ENCODE measurements at places on chromosomes 2 and 18.

DNA sequence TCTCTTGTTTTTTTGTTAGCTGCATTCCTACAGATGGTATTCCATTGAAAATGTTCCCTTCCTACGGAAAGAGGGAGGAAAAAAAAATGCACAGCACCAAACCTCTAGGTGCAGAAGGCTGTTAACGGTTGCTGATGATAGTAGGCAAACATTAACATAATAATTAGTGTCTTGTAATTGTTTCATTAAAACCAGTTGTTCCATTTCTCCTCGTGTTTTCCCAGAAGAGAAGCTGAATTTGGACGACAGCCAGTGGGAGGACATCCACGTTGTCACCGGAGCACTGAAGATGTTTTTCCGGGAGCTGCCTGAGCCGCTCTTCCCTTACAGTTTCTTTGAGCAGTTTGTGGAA, 494.7 kb downstream of the ARHGAP15 start:
- no peak for DNase-seq

DNA sequence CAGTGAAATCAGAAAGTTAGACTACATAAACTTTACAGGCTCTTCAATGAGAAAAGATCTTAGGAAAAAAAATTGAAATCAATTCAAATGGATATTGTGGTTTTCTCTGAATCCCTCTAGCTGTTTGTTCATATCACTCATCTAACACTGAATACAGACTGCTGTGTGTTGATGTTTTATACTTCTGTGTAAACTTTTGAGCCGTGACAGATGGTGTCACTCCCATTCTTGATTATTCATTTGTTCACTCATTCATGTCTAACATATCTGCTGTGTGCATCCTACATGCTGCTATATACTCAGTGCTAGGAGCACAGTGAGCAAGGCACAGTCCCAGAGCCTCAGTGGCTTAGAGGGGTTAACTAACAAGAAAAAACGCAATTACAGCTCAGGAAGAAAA, 12.6 kb downstream of the KLHL23 start:
- no peak for DNase-seq

DNA sequence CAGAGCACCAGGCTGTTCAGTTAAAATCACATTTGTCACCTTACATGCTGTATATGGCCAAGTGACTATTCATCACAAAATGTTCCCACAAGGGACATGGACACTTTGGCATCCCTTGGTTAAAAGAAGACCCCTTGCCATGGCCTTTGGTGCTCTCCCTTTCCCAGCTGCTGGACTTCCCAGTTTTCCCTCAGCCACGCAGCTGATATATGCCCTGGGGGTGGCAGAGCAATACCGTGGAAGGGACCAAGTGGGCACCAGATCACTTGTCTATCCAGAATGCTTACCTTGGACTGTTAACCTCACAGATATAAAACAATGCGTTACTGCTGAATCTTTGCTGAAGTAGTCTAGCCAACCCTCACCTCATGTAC, 35.3 kb downstream of the PAIP2B start:
- DNase-seq = no peak

DNA sequence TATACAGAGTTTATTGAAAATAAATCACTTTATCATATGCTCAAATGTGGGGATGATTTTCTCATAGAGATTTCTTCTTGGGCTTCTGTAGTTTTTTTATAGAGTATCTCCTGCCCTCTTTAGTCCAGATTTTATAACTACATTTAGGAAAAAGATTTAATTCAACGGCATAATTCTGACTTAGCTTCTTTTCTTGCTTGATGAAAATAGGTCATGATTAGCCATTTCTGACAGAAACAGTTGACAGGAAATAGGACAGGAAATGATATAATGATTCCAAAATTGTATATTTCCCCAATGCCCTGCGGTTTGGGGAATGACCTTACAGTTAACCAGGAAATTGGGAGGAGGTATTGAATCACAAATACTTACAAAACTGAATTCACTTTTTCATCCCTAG, 1531.9 kb upstream of the ACVR2A start:
- no peak for DNase-seq

GRCh38 chr2:61471905-61472805, 1.3 kb upstream of the USP34 start:
- no peak for DNase-seq

DNA sequence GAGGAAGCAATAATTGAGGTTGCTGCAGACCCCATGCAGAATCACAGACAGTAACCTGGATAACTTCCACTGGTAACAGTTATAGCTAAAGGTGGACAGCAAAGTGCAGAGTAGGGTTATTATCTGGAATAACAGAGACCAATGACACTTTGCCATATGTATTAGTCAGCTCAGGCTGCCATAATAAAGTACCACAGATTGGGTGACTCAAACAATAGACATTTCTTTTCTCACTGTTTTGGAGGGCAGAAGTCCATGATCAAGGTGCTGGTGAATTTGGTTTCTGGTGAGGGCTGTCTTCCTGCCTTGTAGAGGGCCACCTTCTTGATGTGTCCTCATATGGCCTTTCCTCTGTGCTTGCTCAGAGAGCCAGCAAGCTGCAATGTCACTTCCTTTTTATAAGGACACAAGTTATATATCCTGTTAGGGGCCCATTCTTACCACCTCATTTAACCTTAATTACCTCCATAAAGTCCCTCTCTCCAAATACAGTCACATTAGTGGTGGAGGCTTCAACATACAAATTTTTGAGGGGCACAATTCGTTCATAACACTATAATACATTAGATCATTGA, 191.0 kb upstream of the LRP1B start:
- no peak for DNase-seq

- no peak for DNase-seq
Measured at GRCh38 chr2:184203661-184204060, 394.7 kb upstream of the ZNF804A start.

- no peak for DNase-seq
Measured at GRCh38 chr2:131076707-131077106, 16.6 kb downstream of the FAM168B start.

- no peak for DNase-seq
Measured at GRCh38 chr2:131425231-131425941, 50.5 kb upstream of the TUBA3D start.

DNA sequence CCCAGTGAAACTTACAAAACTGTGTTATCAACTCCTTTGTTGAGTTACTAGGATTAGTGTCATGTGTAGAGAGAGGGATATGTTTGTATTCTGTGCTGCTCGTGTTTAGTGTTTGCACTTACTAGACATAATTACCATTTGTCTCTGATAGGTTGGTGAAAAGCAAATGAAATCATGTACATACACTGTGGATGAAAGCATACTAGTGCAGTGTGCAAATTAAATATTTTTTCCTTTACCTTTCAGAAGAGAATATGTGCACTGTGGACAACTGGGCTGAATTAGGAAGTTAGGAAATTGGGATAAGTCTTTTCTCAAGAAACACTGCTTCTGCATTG, 1.2 kb downstream of the KIAA1328 start:
- no peak for DNase-seq

DNA sequence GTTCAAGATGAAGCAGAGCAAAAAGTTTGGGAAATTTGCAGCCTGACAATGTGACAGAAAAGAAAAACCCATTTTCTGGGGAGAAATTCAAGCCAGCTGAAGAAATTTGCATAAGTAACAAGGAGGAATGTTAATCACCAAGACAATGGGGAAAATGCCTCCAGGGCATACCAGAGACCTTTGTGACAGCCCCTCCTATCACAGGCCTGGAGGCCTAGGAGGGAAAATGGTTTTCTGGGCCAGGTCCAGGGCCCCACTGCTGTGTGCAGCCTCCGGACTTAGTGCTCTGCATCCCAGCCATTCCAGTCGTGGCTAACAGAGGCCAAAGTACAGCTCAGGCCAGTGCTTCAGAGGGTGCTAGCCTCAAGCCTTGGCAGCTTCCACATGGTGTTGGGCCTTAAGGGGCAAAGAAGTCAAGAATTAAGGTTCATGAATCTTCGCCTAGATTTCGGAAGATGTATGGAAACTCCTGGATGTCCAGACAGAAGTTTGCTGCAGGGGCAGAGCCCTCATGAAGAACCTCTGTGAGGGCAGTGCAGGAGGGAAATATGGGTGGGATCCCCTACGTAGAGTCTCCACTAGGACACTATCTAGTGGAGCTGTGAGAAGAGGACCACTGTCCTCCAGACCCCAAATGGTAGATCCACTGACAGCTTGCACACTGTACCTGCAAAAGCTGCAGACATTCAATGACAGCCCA, 314.1 kb upstream of the TRIB2 start:
- no peak for DNase-seq

- DNase-seq = no peak
Measured at GRCh38 chr2:119083416-119083815, 75.1 kb downstream of the C1QL2 start.

GRCh38 chr18:33424266-33424946, 16.1 kb downstream of the CCDC178 start:
- no peak for DNase-seq

GRCh38 chr2:219010162-219010756, 17.0 kb upstream of the CRYBA2 start:
- no peak for DNase-seq

- DNase-seq = no peak
Measured at GRCh38 chr2:186772579-186772978, 76.4 kb downstream of the ZSWIM2 start.

DNA sequence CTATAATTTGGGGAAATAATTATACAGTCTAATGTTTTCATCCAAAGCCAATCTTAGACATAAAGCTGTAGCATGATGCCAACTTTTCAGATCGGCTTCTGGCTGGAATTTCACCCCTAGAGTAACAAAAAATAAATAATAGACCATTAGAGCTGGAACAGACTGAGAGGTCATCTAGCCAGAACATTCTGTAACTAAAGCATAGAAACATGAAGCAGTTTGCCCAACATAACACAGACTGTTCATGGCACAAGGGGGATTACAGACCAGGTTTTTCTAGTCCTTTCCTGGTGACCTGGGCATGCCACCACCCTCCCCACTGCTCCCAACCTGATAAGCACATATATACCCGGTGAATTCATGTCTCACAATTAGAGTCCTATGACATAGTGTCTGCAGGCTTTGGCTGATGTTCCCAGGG, 116.4 kb upstream of the PPP1CB start:
- DNase-seq = no peak

DNA sequence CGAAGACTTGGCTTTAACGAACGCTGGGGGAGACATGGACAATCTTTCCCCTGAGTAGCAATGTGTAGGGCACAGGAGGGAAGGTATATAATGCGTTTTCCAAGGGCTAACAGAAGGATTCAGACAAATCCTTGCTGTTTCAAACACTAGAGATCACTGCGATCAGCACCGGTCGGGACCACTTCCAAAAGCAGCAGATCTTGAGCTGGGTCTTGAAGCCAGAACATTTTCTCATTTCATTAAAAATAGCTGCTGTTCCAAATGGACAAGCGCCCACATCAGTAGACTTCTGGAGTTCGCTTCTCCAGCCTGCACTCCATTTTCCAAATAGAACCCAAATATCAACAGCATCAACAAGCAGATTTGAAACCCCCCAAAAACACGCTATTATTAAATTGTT, 65.1 kb upstream of the MAPRE2 start:
- no peak for DNase-seq

DNA sequence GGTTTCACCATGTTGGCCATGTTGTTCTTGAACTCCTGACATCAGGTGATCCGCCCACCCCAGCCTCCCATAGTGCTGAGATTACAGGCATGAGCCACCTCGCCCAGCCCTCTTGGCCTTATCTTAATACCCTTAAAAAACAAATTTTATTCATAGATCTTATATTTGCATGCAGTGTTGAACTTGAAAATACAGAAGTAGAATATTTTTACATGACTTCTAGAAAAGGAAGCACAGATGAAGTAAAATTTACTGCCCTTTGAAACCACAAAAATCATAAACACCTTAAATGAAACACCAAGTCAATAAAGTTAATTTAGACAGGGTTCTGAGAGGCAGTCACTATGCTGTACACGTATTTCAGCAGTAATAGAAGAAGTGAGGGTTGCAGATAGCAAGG, 145.7 kb downstream of the CERS6 start:
- DNase-seq = no peak

GRCh38 chr2:99726691-99727090, 236.9 kb upstream of the REV1 start:
- no peak for DNase-seq

DNA sequence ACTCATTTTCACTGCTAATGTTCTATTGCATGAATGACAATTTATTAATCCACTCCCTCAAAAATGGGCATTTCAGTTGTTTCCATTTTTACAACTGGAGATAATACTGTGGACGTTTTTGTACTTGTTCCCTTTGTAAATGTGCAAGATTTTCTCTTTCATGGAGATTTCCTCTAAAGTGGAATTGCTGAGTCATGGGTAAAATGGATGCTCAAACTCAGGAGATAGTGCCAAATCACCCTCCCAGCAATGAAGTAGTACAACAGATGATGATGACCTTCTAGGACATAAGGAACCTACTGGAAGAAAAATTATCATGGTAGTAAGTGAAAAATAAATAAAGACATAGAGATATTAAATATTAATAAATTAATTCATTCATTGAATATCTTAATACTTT, 460.8 kb upstream of the CHST9 start:
- DNase-seq = no peak

DNA sequence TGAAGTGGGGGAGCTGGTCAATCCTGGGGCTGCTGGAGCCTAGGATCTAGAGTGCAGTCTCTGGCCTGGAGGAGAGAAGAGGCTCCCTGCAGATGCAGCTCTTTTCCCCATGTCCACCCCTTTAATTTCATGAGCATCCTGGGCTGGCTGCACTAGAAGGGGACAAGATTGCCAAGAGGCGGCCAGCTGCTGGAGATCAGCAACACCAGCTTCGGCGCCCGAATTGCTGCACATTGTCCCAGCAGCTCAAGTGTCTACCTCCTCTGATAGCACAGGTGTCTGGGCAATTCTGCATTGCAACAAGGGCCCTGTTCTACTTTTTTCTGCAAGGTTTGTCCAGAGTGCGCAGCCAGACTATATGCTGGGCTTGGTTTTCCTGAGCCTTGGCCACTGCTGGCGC, 125.7 kb downstream of the AGAP1 start:
- no peak for DNase-seq

GRCh38 chr2:215104226-215104625, 34.2 kb downstream of the ABCA12 start:
- no peak for DNase-seq

DNA sequence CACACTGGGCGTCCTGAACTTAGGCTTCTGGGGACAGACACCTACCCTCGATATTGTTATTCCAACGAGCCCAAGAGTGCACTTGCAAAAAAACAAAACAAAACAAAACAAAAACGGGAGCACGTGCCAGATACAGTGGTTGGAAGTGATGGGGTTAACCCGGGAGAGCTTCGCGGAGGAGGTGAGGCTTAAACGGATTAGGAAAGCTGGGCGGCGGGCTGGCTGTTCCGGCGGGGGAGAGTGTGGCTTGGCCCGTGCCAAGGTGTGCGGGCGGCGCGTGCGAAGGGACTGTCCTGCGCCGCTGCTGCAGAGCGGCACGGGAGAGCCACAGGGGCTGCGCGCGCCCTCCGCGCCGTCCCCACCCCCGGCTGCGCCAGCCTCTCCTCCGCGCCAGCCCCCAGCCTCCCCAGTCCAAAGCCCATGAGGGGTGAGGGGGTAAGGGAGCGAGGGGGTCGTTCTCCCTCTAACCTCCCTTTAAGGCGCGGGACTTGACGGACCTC, 1.5 kb upstream of the SLC30A3 start:
- no peak for DNase-seq

GRCh38 chr2:106176446-106177099, 17.5 kb downstream of the UXS1 start:
- DNase-seq = no peak
